ENCODE measurements at places on chromosomes 7 and 10.

DNA sequence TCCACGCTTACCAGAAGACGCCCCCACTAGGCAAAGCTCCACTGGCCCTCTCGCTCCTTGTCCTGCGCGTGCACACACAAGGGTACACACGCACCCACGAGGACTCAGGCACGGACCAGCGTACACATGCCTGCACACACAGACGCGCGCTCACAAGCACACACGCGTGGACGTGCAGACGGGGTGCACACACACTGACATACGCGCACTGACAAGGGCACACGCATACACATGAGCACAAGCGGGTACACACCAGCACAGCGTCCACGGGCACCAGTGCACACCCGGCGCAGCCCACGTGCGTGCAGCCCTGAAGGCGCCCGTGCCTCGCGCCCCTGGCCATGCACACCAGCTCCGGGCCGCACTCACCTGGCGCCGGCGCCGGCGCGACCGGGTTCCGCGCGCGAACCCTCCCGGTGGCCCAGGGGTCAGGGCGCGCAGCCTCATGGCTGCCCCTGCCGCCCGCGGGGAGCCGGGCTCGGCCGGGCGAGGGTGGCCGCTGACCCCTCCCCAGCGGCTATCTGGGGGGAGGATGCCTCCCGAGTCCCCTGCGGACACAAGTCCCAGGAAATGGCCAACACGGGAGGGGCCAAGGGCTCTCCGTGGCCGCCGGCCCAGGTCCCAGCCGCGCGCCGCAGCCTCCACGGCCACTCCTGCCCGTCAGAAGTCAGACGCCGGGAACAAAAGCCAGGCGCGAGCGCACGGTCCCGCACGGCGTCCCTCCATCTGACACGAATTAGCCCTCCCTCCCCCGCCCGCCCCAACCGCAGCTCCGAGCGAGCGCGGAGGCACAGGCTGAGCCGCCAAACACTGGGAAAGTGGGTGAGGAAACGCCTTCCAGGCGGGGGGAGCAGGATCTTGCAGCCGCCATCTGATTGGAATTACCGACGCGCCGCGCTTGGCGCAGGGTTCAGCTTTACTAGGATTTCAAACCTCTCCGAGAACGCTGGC is 45.0 kb downstream of the TNS3 start:
- peak; percentile 74 for DNase-seq

DNA sequence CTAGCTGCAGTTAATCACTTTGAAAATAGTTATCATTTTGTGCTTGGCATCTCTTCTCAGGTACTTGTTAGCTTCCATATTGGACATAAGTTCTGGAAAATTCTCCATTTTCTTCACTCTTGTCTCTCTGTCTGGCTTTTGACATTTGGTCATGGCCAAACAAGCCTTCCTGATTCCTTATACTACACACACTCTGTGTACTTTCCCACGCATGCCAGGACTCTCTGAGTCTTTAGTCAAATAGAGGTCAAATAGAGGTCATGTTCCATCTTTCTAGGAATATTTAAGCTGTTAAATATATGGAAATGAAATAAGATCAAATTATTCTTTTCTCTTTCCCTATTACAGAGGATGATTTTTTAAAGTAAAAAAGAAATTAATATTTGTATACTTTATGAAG is 235.5 kb upstream of the PLXDC2 start:
- no peak for DNase-seq

- no peak for DNase-seq
These were observed 27.8 kb downstream of the CAV1 start for GRCh38 chr7:116552602-116553001.

GRCh38 chr7:42981601-42982000 is 49.4 kb downstream of the MRPL32 start:
- DNase-seq = no peak

GRCh38 chr10:128571745-128572144 is 445.5 kb upstream of the MKI67 start:
- DNase-seq = no peak

DNA sequence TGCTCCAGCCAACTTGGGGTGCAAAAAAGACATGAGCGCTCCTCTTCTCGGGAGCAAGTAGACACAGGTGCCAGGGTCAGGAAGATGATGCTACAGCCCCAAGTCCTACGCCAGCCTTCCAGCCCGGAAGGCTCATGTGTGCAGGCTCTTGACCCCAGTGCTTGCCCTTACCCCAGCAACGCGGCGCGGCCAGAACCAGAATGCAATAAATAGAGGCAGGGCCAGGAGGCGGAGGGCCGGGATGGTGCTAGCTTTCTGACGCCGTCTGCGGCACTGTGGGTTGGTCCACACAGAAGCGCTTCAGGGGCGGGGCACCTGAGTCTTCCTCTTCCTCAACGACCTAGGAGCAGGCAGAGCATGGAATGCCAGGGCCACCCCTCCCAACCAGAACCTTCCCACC is 15.0 kb upstream of the BAZ1B start:
- no peak for DNase-seq

GRCh38 chr7:121393005-121393366 is 3.1 kb downstream of the FAM3C start:
- no peak for DNase-seq

- no peak for DNase-seq
These were observed 143.1 kb downstream of the ELAPOR2 start for GRCh38 chr7:86916277-86916825.

DNA sequence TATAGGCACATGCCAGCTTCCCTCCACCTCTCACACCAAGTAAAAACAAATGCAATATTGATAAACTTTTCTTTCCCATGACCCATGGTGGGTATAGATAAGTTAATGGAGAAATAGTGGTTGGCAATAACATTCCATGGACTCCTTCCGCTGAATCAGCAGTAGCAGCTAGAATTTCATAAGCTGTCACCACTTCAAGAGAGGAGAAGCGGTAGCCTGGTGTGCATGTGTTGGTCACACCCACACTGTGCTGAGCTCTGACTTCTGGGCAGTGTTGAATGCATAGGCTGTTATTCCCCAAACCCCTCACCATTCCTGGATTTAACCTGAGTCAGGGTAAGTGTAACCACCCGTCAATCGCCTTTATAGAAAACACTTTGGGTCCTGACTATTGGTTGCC is 32.5 kb upstream of the BMPER start:
- DNase-seq = no peak

DNA sequence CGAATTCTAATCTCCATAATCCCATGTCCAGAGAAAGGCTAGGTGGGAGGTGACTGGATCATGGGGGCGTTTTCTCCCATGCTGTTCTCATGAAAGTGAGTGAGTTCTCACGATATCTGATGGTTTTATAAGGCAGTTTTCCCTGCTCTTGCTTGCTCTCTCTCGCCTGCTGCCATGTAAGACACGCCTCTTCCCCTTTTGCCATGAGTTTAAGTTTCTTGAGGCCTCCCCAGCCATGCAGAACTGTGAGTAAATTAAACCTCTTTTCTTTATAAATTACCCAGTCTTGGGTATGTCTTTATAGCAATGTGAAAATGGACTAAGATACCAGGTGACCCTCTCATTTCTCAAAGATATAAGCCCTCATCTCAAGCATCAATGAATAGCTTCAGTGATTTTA is 1.1 kb upstream of the ACTA2 start:
- DNase-seq = no peak

DNA sequence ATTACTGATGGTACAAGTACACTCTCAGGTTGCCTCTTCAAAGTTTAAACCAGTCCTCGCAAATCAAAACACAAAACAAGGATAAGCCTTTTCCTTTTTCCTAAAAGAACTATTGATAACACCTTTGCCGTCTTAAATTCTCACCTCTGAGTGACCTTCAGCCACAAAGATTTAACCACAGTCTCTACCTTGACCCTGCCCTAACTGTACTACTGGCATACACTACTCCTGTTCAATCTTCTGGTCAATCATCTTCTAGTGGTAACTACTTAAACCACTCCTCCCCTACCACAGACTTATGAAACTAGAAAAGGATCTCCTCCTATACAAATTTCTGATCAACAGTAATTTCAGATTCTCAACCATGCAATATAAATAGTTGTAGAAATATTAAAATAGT is 15.1 kb downstream of the UPF2 start:
- DNase-seq = no peak

DNA sequence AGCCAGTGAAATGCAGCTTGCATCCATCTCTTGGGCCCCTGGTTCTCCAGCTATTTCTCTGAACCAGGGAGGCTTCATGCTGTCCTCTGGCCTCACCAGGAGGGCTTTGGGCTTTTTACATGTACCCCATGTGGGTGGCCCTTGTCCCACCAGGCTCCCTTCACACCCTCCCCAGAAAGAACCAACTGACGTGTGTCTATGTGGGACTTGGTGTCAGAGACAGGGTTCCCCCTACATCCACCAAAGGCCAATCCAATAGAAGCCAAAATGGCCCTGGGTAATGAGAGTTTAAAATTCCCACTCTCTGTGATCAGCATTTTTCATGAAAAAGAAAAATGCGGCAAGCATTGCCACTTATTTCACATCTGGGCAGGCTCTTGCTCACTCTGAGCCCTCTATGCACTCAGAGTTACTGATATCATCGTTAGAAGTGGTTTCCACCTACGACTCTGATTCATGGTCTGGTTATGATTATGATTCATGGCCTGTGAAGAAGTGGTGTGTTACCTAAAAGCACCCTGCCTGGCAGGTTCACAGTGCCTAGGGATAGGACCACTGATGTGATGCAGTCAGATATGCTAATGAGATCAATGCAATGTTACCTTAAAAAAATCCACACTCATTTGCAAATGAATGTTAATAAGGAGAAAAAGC is 133.5 kb downstream of the BUB3 start:
- no peak for DNase-seq

GRCh38 chr10:121216721-121217181 is 365.6 kb downstream of the WDR11 start:
- DNase-seq = no peak

All from GM04504 (cell line).